ENCODE measurements at places on chromosomes 3 and 15. TPM values are rescaled to one million over a fixed set of nuclear protein-coding genes. Genes with fewer than 3 reads are reported as not detected.

The DAZL gene
- total RNA-seq, result not detected

The CCR1 gene
- 20.7 TPM for total RNA-seq

The C15orf62 gene
- 1.2 TPM for total RNA-seq

The PLA2G4E gene
- not detected for total RNA-seq

The PAQR5 gene
- total RNA-seq, result not detected

The NRG4 gene
- total RNA-seq, result not detected

The PLCB2 gene
- total RNA-seq, result 140 TPM

The EPHB1 gene
- 0.80 TPM for total RNA-seq

The CAPN3 gene
- 3.7 TPM for total RNA-seq

The RARRES1 gene
- total RNA-seq, result not detected

The POPDC2 gene
- total RNA-seq, result 2.4 TPM

The SEMA7A gene
- total RNA-seq, result 4.3 TPM

The GNAT1 gene
- not detected for total RNA-seq

The TRPM1 gene
- not detected for total RNA-seq

The CDCP1 gene
- 2.2 TPM for total RNA-seq

The ZNF280D gene
- total RNA-seq, result 23.4 TPM

The SV2B gene
- not detected for total RNA-seq

The FANCD2OS gene
- total RNA-seq, result not detected

The PIGBOS1 gene
- total RNA-seq, result 14.7 TPM

The LAMB2 gene
- not detected for total RNA-seq

The FGD5 gene
- total RNA-seq, result 0.10 TPM

The NOX5 gene
- total RNA-seq, result not detected

The ATP13A5 gene
- not detected for total RNA-seq

The TLR9 gene
- 0.83 TPM for total RNA-seq

The MCF2L2 gene
- 6.6 TPM for total RNA-seq

The TTC23 gene
- total RNA-seq, result 2.1 TPM

The LYZL4 gene
- not detected for total RNA-seq

The ANKDD1A gene
- total RNA-seq, result 14.2 TPM

The PLSCR5 gene
- total RNA-seq, result not detected

The FBXO40 gene
- total RNA-seq, result not detected

The POLQ gene
- total RNA-seq, result 27.0 TPM

The UROC1 gene
- total RNA-seq, result not detected

The ISLR gene
- total RNA-seq, result not detected

The UNC13C gene
- total RNA-seq, result not detected

The ISY1 gene
- 66.2 TPM for total RNA-seq

The CORO2B gene
- total RNA-seq, result not detected

The CHDH gene
- total RNA-seq, result 9.0 TPM

The HGD gene
- 0.43 TPM for total RNA-seq

The LIPC gene
- total RNA-seq, result 0.60 TPM

The TMEM62 gene
- 24.2 TPM for total RNA-seq

The SEMA5B gene
- 0.30 TPM for total RNA-seq

The ATRIP gene
- 13.4 TPM for total RNA-seq

The CRABP1 gene
- not detected for total RNA-seq

The SLC38A3 gene
- total RNA-seq, result not detected

The THBS1 gene
- 1.5 TPM for total RNA-seq

The BFSP2 gene
- 1.0 TPM for total RNA-seq

The OR5K2 gene
- total RNA-seq, result not detected

The ANKRD63 gene
- total RNA-seq, result not detected

The CHRM5 gene
- total RNA-seq, result not detected

The ACSBG1 gene
- not detected for total RNA-seq

The BCL2A1 gene
- 12.3 TPM for total RNA-seq

The IGSF10 gene
- total RNA-seq, result not detected

The PLCL2 gene
- 38.9 TPM for total RNA-seq
